ENCODE measurements at places on chromosomes 16 and 17.
A peak's percentile ranks its signal among the peaks of the same experiment; 100 is the strongest.

- no peak for DNase-seq
Observed at GRCh38 chr16:23876256-23876896, 40.6 kb downstream of the PRKCB start.

DNA sequence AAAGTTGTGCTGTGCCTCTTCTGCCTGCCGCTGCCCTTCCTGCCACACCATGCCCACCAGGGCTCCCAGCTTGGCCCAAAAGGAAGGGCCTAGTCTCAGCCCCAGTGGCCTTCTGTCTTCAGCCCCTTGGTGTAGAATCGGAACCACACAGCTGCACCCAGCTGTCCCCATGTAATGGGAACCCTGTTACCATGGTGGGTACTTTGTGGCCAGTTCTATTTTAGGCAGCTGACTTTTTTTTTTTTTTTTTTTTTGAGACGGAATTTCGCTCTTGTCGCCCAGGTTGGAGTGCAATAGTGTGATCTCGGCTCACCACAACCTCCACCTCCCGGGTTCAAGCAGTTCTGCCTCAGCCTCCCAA is 163.3 kb upstream of the GSE1 start:
- DNase-seq: no peak

GRCh38 chr16:15658149-15658548 is 8.1 kb downstream of the NDE1 start:
- DNase-seq: no peak

DNA sequence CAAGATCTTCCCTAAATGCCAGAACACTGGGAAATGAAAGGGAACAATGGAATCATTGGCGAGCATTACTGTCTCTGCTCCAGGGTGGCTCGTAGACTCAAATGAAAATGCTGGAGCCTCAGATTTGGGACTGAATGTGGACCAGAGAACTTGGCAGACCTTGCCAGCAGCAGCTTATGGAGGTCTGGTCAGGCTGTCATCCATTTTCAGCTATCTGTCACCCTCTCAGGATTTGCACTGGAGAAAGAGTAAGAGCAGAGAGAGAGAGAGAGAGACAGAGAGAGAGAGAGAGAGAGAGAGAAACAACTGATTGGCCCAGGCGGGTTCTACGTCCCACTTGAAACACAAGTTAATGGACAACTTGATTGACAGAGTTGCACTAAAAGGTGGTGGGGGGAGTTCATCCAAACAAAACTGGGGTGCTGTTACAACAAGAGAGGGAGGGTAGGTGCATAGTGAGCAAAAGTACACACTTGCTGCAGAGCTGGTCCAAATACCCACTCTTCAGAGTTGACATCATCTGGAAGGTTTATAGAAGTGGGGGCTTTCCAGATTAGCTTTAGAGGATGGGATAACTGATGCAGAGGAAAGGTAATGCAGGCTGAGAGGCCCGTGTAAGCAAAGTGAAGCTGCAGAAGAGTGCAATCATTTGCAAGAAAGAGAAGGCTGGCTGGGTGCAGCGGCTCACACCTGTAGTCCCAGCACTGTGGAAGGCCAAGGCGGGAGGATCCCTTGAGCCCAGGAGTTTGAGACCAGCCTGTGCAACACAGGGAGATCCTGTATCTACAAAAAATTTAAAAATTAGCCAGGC is 16.5 kb upstream of the NSMCE1 start:
- no peak for DNase-seq

- no peak for DNase-seq
Observed at GRCh38 chr16:72845322-72846020, 202.5 kb downstream of the ZFHX3 start.

- no peak for DNase-seq
Observed at GRCh38 chr17:45225964-45226530, 4.4 kb downstream of the FMNL1 start.

GRCh38 chr17:83199500-83200201 is 120.2 kb downstream of the METRNL start:
- DNase-seq: no peak

GRCh38 chr17:45918241-45918745 is 23.9 kb downstream of the MAPT start:
- DNase-seq: no peak

DNA sequence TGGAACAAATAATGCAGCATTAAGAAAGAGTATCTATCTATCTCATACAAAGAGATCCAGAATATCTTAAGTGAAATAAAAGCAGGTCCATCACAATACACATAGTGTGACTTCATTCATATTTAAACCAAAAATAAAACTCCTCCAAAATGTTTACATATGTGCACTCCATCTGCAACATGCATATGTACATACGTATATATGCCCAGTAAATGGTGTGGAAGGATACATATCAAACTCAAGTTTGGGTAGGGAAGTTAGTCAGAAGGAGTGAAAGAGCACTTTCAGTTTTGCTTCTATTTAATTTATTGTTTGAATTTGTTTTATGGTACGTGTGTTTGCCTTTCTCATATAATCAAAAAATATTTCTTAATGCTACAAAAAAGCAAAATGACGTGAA is 12.0 kb upstream of the ADAT1 start:
- DNase-seq: no peak

DNA sequence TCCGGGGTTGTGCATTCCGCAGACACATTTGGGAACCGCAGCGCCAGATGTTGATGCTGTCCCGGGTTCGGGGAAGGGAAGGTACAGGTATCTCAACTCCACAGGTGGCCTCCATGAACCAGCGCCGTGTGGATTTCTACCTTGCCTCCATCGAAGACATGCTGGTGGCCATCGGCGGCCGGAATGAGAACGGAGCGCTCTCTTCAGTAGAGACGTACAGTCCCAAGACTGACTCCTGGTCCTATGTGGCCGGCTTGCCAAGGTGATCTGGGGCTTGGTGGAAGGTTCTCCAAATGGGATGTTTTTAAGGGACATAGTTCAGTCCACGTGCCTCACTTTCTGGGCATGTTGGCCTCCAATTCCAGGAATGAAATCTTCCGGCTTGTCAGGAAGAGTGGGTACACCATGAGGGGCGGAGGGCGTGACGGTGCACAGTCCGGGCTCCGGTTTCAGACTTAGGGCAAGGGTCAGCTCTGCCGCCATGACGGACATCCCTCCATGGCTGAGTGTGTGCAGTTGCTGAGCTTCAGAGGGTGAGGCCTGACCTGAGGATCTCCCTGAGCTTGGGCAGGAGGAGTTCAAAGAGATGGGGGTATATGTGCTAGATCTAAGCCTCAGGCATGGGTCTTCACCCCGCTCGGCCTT is 11.5 kb downstream of the KLHL36 start:
- DNase-seq: no peak

GRCh38 chr16:66581246-66581952 is 2.1 kb downstream of the CMTM2 start:
- no peak for DNase-seq

DNA sequence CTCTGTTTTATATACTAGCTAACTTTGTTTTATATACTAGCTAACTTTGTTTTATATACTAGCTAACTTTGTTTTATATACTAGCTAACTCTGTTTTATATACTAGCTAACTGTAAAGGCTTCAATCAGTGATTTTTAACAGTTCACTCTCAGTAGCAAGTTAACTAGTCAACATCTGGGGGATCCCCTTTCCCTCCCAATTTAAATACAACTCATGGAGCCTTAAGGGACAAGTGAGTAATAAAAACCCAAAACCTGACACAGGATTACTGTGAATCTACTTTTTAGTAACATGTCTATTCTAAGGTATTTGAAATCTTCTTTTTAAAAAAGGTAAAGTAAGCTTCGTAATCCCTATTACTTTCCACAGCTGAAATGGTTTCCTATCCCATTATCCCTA is 32.2 kb downstream of the FAM222B start:
- DNase-seq: no peak

GRCh38 chr16:75011634-75012307 is 12.9 kb downstream of the ZNRF1 start:
- no peak for DNase-seq

DNA sequence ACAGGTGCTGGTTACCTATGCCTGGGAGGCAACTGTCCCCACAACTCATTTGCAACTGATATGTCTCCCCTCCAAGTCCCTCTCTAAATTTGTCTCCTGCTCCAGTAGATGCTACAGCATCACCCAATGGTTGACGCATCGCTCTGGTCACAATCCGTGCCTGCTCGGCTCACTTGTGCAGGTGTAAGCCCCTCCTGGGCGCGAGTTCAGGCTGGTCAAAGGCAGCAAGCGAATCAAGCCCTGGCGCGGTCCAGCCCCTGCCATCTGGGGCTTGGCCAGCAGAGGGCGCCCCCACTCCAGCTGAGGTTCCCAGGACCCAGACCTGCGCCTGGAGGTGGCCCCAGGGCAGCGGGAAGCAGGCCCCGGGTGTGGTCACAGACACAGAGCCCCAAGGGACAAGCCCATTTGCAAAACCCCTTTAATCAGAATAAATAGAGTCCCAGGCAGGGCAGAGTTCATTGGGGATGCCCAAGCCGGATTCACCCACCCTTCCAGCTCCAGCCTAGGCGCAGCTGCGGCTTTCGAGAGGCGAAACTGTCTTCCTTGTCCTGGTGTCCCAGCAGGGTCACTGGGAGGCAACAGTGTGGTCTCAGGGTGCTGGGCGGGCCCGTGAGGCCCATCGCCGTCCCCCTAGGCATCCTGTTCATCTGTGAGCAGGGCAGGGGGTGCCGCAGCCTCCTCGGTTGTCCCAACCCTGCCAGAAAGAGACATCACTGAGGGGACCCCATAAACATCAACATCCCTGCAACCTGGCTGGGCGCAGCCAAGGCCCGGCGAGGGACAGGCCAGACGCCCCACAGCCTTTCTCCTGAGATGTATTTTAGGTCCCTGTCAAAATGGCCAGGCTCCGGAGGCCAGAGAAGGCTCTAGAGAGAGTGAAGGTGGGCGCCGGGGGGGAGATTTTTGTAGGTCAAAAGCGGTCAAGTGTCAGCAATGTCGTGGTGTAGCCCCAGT is 15.8 kb downstream of the TMC6 start:
- DNase-seq: peak; percentile 16

DNA sequence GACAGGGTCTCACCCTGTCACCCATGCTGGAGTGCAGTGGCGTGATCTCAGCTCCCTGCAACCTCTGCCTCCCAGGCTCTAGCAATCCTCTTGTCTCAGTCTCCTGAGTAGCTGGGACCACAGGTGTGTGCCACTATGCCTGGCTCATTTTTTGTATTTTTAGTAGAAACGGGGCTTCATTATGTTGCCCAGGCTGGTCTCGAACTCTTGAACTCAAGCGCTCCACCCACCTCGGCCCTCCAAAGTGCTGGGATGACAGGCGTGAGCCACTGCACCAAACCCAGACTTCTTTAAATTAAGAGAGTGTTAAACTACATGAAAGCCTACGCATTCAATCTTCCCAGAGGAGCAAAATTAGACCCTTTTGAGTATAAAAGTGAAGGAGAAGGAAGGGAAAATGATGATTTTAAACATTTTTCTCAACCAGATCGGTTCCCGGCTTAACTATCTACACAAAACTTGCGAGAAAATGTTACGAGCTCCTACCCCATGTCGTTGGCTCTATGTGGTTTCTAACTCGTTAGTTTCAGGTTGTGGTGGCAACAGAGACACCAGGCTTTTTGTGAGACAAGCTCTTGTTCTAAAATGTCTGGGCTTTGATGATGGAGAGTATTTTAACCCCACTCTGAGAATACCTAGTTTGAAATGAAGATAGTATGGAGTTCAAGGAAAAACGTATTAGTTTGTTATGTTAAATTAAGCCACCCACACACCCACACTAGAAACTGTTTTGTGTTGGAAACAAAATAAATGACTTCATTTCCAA is 26.3 kb downstream of the STAT5B start:
- no peak for DNase-seq

GRCh38 chr17:49944273-49944870 is 24.6 kb upstream of the DLX4 start:
- DNase-seq: no peak

DNA sequence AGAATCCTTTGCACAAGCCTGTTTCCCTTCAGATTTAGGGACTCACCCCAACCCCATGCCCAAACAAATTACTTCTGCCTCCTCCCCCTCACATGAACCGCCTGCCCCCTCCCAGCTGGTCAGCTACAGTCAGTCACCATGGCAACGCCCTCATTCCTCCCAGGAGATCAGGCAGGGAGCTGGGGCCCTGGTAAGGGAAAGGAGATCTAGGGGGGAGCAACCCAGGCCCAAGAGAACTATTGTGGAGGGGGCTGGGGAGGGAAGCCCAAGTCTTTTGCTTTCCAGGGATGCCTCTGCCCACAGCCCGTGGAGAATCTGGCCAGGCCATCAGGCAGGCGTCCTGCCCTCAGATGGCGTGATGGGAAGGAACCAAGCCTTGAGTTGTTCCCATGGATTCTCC is 2.8 kb downstream of the FAM171A2 start:
- DNase-seq: no peak

DNA sequence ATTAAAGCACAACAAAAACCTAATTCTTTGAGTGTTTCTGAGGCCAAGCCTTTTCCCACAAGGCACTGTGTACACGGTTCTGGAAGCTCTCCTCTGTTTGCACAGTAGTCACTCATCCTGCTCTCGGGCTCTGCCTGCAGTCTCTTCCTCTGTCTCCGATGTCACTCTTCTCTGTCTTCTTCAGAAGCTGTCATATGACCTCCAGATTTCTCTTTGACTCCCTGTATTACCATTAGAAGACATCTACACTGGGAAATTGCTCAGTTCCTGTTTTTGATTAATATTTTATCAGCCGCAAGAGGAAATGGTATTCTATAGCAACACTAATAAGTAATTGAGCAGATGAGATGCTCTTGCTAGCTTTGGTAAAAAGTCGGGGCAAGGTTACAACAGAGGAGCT is 422.9 kb downstream of the WWOX start:
- no peak for DNase-seq

DNA sequence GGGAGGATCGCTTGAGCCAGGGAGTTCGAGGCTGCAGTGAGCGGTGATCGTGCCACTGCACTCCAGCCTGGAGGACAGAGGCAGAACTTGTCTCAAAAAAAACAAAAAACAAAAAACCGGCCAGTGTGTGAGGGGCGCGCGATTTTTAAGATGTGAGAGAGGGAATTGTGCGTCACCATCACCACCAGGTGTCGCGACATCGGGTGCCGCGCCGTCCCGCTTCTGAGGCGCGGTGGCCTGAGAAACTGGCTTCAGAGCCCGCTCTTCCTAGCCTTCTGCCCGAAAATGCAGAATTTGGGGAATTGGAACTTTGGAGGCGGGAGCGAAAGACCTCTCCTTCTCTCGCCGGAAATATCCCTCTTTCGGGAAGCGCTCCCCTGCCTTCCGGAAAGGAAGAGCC is 524.8 kb downstream of the KCNJ18 start:
- DNase-seq: no peak

DNA sequence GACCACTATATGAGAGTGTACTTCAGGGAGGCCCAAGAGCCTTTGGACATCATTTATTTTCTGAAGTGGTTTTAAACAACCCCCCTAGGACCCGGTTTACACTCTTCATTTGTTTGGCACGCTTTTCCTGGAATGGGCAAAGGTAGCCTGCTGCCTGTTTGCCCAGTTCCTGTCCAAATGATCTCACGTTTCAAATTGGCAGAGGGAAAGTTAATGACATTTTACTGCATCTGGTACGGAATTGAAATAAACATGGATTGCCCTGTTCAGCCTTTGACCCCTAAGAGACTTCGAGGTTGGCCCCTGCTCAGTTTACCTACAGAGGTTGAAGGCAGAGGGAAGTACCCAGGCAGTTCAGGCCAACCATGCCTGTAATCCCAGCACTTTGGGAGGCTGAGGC is 5.8 kb upstream of the RPRML start:
- DNase-seq: no peak

Measured in NCI-H748 treated with DMSO at 0.1 percent for 48 hours (cell line).